ENCODE measurements at places on chromosomes 5 and 9.

GRCh38 chr5:76805821-76806505 lies 12.9 kb upstream of the F2RL1 start:
- DNase-seq: no peak

DNA sequence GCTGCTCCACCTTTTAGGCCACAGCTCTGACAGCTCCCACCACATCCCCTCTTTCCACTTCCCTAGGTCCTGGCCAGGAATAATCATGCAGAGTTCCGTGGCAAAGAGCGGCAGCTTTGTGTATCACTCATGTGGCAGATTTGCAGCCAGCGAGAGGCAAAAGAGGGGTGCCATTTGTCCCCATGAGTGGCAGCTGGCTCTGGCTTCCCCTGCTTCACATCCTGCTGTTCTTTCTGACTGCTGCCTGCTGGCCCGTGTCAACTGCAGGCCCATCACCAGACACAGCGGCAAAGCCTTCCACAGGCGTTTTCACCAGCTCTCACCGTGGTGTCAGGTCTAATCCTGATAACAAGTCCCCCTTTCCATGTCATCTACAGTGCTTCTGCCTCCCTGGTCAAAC lies 430.6 kb upstream of the DAP start:
- DNase-seq: no peak

GRCh38 chr5:33817301-33817700 lies 74.5 kb downstream of the ADAMTS12 start:
- DNase-seq: no peak

DNA sequence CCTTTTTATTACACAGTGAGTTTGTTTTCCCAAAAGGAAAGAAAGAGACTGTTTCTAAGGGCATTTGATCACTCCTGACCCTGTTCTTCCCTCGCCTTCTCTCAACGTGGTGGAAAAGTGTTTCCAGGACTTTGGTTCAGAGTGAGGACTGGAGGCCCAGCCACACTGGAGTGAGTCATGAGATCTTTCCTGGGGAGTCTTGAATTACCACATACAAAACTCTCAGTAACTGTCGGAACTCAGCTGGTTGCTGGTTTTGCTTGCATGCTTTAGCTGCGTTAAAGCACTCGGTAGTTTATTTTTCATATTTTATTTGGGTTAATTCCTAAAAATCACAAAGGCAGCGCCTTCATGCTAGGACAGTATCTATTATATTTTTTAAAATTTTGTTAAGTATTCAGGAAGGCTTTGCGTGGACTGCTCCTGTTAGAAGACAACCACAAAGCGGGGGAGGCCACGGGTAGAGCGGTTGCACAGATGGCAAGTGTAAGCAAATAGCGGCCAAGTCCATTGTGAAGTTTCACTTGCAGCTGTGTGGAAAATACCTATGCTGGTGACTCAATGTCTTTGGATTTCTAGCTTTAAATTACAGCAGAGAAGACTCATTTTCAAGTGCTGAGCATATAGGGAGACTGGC lies 77.7 kb downstream of the ARSB start:
- no peak for DNase-seq

- no peak for DNase-seq
Observed at GRCh38 chr5:119220576-119221197, 135.1 kb upstream of the TNFAIP8 start.

DNA sequence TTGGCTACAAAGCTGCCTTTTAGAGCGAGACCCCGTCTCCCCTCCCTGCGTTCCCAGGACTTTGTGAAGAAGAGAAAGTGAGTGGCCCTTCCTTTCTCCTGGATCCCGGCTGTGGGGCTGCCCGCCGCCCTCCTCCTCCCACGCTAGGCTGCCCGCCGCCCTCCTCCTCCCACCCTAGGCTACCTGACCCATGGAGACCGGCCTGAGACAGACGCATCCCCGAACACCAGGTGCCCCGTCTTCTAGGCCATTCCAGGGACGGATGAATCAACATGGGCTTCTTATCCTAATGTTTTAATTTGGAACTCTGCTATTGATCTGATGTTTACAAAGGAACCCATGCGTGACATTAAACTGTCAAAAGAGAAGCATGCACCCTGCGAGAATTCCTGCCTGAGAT lies 117.3 kb upstream of the LPCAT1 start:
- no peak for DNase-seq

- no peak for DNase-seq
Observed at GRCh38 chr5:173201636-173202265, 33.3 kb downstream of the NKX2-5 start.

- no peak for DNase-seq
Observed at GRCh38 chr9:118532592-118532991, 828.4 kb downstream of the TLR4 start.

Measured in T-helper 9 cell (primary cell).